ENCODE measurements at places on chromosomes 6 and 20. TPM values are rescaled to one million over a fixed set of nuclear protein-coding genes. Genes with fewer than 3 reads are reported as not detected.

- H3K27ac ChIP-seq: peak overlapping the region; percentile 42
- H3K27me3 ChIP-seq: no peaks in the 10 kb centered on the region
- H3K36me3 ChIP-seq: no peaks in the 10 kb centered on the region
- peak; percentile 57 for DNase-seq
- H3K4me3 ChIP-seq: peak overlapping the region; percentile 55
Observed at GRCh38 chr6:130034378-130035146, 16.2 kb downstream of the L3MBTL3 start.

Gene ULBP1
- 0.64 TPM for total RNA-seq

Gene IPCEF1
- total RNA-seq: 160 TPM

GRCh38 chr6:158213925-158214674 is 46.0 kb downstream of the GTF2H5 start:
- H3K27ac ChIP-seq: no peak overlapping the region
- H3K27me3 ChIP-seq: no peaks in the 10 kb centered on the region
- DNase-seq: peak; percentile 86
- no peak overlapping the region for H3K4me3 ChIP-seq
- H3K36me3 ChIP-seq: no peaks in the 10 kb centered on the region

- H3K4me1 ChIP-seq: no peaks in the 10 kb centered on the region
- H3K4me3 ChIP-seq: no peak overlapping the region
- no peak for DNase-seq
- no peaks in the 10 kb centered on the region for H3K36me3 ChIP-seq
- H3K27ac ChIP-seq: no peak overlapping the region
- H3K27me3 ChIP-seq: no peaks in the 10 kb centered on the region
Observed at GRCh38 chr6:66605971-66606370, 898.9 kb upstream of the EYS start.

- H3K36me3 ChIP-seq: no peaks in the 10 kb centered on the region
- no peak overlapping the region for H3K27ac ChIP-seq
- H3K27me3 ChIP-seq: no peaks in the 10 kb centered on the region
Observed at GRCh38 chr6:34315780-34316179, 67.0 kb upstream of the SMIM29 start.

Gene HLA-DMB
- total RNA-seq: 17.6 TPM

Gene CDH26
- 1.0 TPM for total RNA-seq

DNA sequence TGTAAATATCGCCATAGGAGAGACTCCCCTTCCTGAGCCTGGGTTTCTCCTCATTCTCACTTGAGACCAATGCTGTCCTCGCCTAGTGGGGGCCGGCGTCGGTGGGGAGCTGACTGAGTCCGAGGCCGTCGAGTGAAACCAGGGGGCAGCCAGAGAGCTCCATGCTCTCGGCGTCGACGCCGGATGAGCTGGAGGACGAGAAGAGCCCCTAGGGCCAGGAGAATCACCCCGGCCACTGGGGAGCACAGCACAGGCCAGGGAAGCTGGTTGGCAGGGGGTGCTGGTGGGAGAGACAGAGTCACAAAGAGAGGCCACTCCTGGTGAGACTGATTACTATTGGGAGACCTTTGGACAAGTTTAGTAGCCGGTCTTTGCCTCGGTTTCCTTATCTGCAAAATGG is 6.4 kb upstream of the GPSM3 start:
- no peaks in the 10 kb centered on the region for H3K36me3 ChIP-seq
- DNase-seq: no peak
- H3K27ac ChIP-seq: no peak overlapping the region
- no peaks in the 10 kb centered on the region for H3K27me3 ChIP-seq

Gene SEC23B
- total RNA-seq: 57.7 TPM

DNA sequence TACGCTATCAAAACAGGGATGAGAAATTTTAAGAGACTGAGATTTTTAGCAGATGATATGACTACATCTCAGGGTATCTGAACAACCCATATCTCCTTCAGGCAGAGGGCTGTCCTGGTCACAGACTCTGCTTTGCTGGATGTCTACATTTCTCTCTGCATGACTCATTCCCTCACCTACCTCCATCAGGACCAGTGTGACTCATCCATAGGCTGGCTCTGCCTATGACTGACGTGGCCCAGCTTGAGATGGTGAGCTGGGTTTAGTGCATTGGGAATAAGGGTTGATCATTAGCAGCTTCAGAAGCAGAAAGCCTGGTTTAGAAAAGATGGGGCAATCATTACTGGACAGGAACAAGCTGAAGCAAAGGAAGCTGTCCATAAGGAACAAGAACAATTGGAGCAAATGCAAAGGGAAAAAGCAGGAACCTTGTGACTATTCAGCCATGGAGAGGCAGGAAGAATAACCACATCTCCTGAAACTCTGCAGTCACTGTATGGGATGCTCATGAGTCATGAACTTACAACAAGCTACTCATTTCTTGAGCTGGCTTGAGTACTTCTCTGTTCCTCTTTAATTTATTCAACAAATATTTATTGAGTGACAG is 86.4 kb upstream of the CBLN4 start:
- H3K36me3 ChIP-seq: no peaks in the 10 kb centered on the region
- H3K27me3 ChIP-seq: no peaks in the 10 kb centered on the region
- no peak overlapping the region for H3K4me3 ChIP-seq
- H3K27ac ChIP-seq: no peak overlapping the region
- H3K4me1 ChIP-seq: no peaks in the 10 kb centered on the region
- no peak for DNase-seq

- H3K4me3 ChIP-seq: no peak overlapping the region
- no peak overlapping the region for H3K27ac ChIP-seq
- H3K36me3 ChIP-seq: no peaks in the 10 kb centered on the region
- H3K4me1 ChIP-seq: no peaks in the 10 kb centered on the region
- no peak for DNase-seq
Observed at GRCh38 chr6:133033263-133033662, 207.9 kb upstream of the EYA4 start.

Gene FAM83C
- total RNA-seq: not detected

DNA sequence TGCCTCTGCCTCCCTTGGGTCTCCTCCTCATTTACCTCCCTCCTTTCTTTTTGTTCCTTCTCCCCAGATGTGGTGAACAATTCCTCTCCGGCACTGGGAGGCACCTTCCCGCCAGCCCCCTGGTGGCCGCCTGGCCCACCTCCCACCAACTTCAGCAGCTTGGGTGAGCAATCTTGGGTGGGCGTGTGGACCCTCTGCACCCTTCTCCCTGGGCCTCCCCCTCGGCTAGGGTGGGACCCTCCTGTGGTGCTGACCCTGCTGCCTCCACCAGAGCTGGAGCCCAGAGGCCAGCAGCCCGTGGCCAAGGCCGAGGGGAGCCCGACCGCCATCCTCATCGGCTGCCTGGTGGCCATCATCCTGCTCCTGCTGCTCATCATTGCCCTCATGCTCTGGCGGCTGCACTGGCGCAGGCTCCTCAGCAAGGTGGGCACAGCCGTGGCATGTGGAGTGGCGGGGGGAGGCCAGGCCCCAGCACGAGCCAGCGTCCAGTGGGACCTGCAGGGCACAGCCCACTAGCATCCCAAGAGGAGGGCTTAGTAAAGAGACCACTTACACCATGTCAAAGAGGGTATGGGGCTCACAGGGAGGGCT is 8.8 kb downstream of the DDR1 start:
- no peaks in the 10 kb centered on the region for H3K27me3 ChIP-seq
- H3K4me3 ChIP-seq: no peak overlapping the region
- no peak overlapping the region for H3K27ac ChIP-seq
- peaks cover 3% of the 10 kb centered on the region for H3K36me3 ChIP-seq
- no peaks in the 10 kb centered on the region for H3K4me1 ChIP-seq

Gene METTL24
- not detected for total RNA-seq

DNA sequence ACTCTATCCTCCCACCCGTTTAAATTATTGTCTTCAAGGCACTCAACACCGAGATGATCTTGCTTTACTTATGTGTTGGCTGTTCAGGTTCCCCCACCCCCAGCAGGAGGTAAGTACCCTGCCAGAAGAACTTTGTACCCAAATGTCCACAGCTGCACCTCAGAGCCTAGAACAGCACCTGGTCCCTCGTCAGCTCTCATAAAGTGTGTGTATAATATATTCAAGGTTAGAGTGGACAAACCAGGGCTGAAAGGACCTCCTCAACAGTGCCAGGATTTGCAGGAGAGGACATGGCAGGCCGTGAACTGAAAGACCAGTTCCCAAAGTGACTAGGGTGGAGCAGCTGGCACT is 5.9 kb upstream of the CPXM1 start:
- no peaks in the 10 kb centered on the region for H3K36me3 ChIP-seq
- H3K27me3 ChIP-seq: peaks cover 9% of the 10 kb centered on the region
- H3K4me3 ChIP-seq: no peak overlapping the region
- no peaks in the 10 kb centered on the region for H3K4me1 ChIP-seq
- no peak overlapping the region for H3K27ac ChIP-seq

DNA sequence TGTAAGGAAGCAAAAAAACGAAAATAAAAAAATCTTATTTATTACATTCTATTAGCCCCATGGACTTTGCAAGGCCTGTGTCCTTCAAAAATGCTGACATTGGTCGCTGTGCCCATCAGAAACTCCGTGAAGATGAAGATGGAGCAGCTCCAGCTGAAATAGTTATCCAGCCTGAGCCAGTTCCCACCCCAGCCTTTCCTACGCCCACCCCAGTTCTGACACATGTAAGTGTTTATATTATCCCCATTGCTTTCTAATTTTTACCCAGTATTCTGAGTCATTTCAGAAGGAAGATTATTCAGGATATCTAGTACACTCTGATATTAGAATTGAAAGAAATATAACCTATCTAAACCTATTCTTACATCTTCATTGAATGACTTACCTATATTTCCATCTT is 217.7 kb downstream of the ARHGAP18 start:
- H3K27me3 ChIP-seq: no peaks in the 10 kb centered on the region
- H3K36me3 ChIP-seq: no peaks in the 10 kb centered on the region
- H3K4me3 ChIP-seq: no peak overlapping the region
- no peak overlapping the region for H3K27ac ChIP-seq
- no peak for DNase-seq

GRCh38 chr6:90714319-90714718 is 127.4 kb upstream of the MAP3K7 start:
- no peak overlapping the region for H3K27ac ChIP-seq
- no peaks in the 10 kb centered on the region for H3K36me3 ChIP-seq
- H3K27me3 ChIP-seq: peaks cover 3% of the 10 kb centered on the region
- no peaks in the 10 kb centered on the region for H3K4me1 ChIP-seq
- H3K4me3 ChIP-seq: no peak overlapping the region

Gene CRISP2
- total RNA-seq: not detected

- no peak overlapping the region for H3K4me3 ChIP-seq
- no peaks in the 10 kb centered on the region for H3K4me1 ChIP-seq
- no peak overlapping the region for H3K27ac ChIP-seq
- no peaks in the 10 kb centered on the region for H3K36me3 ChIP-seq
- no peak for DNase-seq
Observed at GRCh38 chr6:80477591-80477990, 371.1 kb downstream of the BCKDHB start.

DNA sequence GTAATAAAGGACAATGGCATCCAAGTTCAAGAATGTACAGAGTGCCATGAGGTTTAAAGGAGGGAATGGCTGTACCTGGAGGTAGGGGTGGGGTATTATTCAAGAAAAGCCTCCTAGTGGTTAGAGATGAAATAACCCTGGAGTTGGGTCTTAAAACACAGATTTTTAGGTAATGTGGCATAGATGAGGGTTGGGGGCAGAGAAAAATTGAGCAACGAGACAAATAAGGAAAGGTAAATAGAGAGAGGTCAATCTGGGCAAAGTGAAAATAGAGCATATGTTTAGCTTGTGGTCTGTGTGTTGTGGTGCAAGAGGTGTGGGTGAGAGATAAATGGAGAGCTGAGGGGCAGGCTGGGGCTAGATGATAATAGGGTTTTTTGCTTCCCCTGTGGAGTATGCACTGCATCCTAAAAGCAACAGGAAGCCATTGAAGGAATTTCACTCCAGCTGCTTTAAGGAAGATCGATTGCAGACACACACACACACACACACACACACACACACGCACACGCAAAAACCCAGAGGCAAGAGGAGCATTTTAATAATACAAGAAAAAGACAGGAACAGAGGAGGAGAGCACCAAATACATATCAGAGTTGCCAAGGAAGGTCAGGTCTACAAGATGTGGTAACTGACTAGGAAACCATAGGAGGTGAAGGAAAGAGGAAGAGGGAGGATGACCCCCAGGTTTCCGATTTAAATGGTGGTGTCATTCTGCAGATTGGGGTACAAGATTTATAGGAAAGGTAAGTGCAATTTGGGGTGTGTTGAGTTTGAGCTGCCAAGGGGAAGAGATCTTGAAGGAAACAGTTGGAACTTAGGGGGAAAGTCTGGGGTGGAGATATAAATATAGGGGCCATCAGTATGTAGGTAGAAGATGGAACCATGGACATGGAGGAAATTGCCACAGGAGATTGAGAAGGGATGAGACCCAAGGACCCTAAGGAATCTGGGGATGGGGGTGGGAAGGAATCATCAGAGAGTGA is 31.3 kb upstream of the ADGRF1 start:
- H3K36me3 ChIP-seq: no peaks in the 10 kb centered on the region
- no peaks in the 10 kb centered on the region for H3K27me3 ChIP-seq
- H3K4me3 ChIP-seq: no peak overlapping the region
- no peak for DNase-seq
- H3K27ac ChIP-seq: no peak overlapping the region

GRCh38 chr6:161747506-161747905 is 473.6 kb upstream of the AGPAT4 start:
- no peaks in the 10 kb centered on the region for H3K27me3 ChIP-seq
- no peak overlapping the region for H3K27ac ChIP-seq
- no peaks in the 10 kb centered on the region for H3K36me3 ChIP-seq
- H3K4me1 ChIP-seq: no peaks in the 10 kb centered on the region

DNA sequence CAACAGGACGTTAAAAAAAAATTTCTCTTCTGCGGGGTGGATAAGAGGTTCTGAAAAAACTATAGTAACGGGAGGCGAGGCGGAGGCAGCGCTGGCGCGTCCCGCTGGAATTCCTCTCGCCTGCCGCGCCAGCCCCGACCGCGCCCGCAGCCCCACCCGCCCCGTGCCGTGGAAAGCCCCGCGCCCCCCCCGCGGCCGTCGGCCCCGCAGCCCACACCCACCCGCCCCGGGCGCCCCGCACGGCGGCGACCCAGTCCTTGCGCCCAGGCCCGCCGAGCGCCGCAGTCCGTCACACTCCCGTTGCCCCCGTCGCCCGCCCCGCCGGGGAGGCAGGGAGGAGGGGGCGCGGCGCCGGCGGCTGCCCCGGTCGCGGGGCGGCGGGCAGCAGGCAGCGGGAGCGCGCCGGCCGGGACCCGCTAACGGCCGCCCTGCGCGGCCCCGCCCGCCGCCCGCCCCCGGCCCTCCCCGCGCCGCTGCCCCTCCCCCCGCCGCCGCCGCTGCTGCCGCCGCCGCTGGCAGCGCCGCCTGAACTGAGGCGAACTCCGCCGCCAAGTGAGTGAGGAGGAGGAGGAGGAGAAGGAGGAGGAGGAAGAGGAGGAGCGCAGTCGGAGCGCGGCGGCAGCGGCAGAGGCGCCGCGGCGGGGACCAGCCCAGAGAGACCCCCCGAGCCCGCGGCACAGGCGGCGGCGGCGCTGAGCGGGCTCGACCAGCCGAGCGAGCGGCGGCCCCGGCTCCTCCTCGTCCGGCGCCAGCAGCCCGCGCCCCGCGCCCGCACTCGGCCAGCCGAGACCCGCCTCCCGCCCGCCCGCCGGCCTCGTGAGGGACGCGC is at the start of gene QKI:
Gene QKI, plus strand, starts transcription at position 602 of the 829 bp plus-strand sequence. CDS start 476 bp downstream, outside the sequence.
- DNase-seq: peak; percentile 77
- H3K27me3 ChIP-seq: no peaks in the 10 kb centered on the region
- H3K4me1 ChIP-seq: peaks cover 30% of the 10 kb centered on the region
- peak within 1 kb of the TSS; percentile 94 for H3K27ac ChIP-seq

Data from CD4-positive, CD25-positive, alpha-beta regulatory T cell (primary cell).